ENCODE measurements at places on chromosomes 7 and 10.

DNA sequence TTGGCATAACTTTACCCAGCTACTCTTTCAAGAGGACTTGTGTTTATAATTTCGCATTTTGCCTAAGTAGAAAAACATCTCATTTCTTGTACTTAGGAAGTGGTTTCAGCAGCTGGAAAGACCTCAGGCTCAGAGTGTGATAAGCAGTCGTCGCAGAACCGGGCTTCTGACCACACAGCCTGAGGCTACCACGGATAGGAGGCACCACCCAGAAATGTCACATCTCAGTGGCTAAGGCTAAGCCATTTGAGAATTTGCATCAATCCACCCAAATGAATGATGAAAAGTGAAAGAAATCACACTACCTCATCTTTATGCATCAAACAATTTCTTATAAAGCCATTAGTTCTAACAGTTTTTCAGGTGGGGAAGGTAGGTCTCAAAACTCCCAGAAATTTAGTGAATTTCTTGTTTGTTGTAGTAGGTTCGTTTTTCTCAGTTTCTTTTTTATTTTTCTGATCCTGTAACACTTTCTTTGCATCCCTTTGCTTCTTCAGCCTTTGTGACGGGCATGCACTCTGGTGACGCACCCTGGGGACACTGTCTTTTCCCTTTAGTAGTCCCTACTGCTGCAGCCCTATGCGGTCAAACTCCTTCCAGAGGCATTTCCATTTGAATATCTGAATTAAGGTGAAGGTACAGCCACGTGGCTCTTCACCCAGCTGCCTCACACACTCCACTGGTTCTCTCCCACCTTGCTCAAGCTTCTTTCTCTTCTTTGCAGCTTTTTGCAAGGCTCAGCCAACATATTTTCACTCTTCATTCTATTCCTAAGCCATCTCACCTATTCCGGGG lies 68.5 kb downstream of the MAP3K8 start:
- DNase-seq: peak; percentile 41

GRCh38 chr7:17651863-17652385 lies 288.4 kb downstream of the SNX13 start:
- DNase-seq: peak; percentile 81

DNA sequence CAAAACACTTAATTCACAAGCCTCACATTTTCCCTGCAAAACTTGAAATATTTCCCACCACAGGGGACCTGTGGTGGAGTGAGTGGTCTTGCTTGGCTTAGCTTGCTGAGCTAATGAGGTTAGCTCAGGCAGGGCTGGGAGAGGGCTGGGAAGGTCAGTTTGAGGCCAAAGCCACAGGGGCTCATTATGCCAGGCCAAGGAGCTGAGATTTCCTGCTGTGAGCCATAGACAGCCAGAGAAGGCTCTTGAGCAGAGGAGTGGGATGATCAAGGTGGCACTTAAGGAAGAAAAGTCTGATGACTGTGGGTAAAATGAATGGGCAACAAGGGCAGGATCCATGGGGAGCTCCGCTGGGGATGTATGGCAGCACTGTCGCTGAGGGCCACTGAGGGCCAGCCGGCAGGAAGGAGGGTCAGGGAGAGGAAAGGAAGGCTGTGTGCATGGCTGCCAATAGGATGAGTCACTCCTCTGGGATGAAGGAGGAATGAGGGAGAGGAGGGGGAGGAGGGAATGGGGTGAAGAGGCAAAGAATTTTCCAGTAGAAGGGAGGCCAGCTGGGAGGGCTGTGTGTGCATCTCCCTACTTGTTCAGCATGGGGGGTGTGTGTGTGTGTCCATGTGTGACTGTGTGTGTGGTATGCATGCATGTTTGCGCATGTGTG lies 18.7 kb upstream of the ZNF488 start:
- DNase-seq: peak; percentile 79

DNA sequence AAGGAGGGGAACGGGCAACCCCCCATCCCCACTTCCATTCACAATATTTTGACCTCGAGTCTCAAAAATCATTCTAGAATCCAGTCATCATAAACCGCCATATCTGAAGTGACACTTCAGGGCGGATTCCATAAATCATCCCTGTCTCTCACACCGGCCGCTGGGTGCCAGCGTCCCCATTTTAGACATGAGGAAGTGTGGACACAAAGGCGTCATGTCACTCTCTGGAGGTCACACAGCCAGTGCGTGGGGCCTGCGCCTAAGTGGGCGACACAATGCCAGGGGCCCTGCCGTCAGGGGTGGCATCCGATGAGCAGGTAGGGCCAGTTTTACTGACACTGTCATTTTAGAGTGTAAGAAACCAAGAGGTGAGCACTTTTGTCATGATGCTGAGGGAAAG lies 19.5 kb downstream of the KCNH2 start:
- DNase-seq: no peak

GRCh38 chr10:120505056-120505455 lies 48.0 kb downstream of the PLPP4 start:
- no peak for DNase-seq

- DNase-seq: peak; percentile 18
These were observed 79.8 kb upstream of the MPP7 start for GRCh38 chr10:28382525-28383269.

DNA sequence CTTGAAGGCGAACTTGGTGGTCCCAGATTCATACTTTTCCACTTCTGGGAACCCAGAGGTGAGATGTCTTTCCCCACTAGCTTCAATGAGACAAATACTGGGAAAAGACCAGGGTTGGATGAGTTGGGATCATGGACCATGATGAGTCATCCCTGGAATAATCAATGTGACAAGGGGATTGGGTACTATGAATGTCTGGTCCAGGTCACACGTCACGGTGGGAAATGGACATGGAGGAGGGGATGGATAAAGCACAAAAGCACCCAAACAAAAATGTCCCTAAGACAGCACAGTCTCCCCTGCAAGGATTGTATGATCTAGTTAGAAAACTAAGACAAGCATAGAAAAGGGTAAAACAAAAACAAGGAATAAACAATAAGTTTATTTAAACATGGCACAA lies 12.4 kb upstream of the SORBS1 start:
- DNase-seq: no peak

DNA sequence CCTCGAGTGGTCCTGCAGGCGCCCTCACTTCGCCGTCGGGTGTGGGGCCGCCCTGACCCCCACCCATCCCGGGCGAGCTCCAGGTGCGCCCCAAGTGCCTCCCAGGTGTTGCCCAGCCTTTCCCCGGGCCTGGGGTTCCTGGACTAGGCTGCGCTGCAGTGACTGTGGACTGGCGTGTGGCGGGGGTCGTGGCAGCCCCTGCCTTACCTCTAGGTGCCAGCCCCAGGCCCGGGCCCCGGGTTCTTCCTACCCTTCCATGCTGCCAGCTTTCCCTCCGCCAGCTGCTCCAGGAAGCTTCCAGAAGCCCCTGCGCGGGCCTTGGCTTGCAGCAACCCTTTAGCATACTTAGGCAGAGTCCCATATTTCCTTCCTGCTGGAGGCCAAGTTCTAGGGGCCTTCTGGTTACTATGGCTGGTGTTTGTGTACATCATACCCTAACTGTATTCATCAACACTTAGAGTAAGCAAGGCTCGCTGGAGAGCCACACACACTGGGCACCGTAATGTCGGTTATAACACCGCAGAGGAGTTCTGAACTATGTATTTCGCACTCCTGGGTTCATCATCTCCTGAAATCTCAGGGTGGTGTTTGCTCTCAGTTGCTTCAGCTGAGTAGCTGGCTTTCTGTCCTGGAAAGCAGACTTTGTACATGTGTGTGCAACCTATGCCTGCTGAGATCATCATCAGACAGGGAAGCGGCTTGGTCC lies 471 bp downstream of the MGMT start:
- DNase-seq: peak; percentile 35

- DNase-seq: no peak
These were observed 164.4 kb downstream of the MDFIC start for GRCh38 chr7:115086146-115086841.

All from choroid plexus epithelial cell (primary cell).